ENCODE measurements at places on chromosomes 2 and 18. TPM values are rescaled to one million over a fixed set of nuclear protein-coding genes. Genes with fewer than 3 reads are reported as not detected.

Gene LIMS3
- 6.6 TPM for total RNA-seq

DNA sequence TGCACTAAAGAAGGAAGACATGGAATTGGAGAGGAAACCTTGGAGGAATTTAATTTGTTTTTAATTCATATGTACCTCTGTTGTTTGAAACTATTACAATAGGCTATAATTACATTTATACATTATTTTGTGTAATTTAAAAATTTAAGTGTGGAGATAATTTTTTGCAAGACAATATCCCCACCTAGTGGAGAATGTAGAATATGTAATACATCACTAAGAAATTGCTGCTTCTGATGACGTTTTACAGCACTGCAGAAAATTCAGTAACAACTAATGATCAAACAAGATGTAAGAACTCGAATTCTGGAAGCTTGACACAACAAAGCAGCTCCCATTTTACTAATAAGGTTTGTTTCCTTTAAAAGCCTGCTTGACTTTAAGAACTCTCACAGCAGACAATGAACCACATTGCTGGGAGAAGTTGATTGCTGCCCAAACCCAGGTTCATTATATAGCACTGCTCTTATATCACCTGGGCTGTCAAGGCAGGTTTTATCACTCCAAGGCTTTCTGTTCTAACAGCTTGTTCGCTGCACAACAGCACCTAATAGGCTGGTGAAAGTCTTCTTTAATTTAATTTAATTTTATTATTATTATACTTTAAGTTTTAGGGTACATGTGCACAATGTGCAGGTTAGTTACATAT, 53.4 kb downstream of the THADA start:
- no peak overlapping the region for H3K4me3 ChIP-seq
- no peak for DNase-seq
- H3K4me1 ChIP-seq = no peaks in the 10 kb centered on the region
- no peaks in the 10 kb centered on the region for H3K36me3 ChIP-seq

GRCh38 chr18:470661-471501, 29.6 kb downstream of the COLEC12 start:
- no peaks in the 10 kb centered on the region for H3K36me3 ChIP-seq
- DNase-seq = no peak
- H3K4me3 ChIP-seq = no peak overlapping the region
- H3K27me3 ChIP-seq = no peaks in the 10 kb centered on the region
- peak overlapping the region; percentile 16 for H3K27ac ChIP-seq

- no peak overlapping the region for H3K4me3 ChIP-seq
- H3K36me3 ChIP-seq = no peaks in the 10 kb centered on the region
- no peak overlapping the region for H3K27ac ChIP-seq
- H3K4me1 ChIP-seq = no peaks in the 10 kb centered on the region
- no peak for DNase-seq
- H3K27me3 ChIP-seq = no peaks in the 10 kb centered on the region
These were observed 175.2 kb upstream of the SLC14A2 start for GRCh38 chr18:45439851-45440645.

DNA sequence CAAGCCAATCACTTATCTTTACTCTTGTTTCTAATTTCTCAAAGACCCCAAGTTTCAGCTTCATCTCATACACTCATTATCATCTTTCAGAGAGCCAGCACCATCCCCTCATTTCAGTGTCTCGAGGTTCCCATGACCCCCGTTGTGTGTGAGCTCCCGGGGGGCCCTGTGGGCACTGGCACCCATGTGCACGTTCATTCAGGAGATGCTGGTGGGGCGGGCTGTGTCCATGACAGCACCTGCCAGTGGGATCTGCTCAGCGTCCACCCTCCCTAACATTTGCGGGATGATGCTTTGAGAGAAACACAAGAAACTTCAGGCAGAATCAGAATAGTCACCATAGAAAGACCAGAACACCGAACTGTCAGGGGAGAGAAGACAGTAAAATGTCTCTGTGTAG, 120.5 kb downstream of the MBP start:
- no peaks in the 10 kb centered on the region for H3K4me1 ChIP-seq
- H3K27me3 ChIP-seq = no peaks in the 10 kb centered on the region
- no peak overlapping the region for H3K27ac ChIP-seq
- H3K4me3 ChIP-seq = no peak overlapping the region

Gene ZBTB7C
- total RNA-seq = 5.6 TPM

- H3K36me3 ChIP-seq = no peaks in the 10 kb centered on the region
- peak; percentile 95 for DNase-seq
- no peaks in the 10 kb centered on the region for H3K27me3 ChIP-seq
- H3K4me3 ChIP-seq = peak overlapping the region; percentile 51
- H3K4me1 ChIP-seq = no peaks in the 10 kb centered on the region
These were observed 2.2 kb downstream of the HOXD10 start for GRCh38 chr2:176118601-176119339.

Gene RNF103
- total RNA-seq = 54.0 TPM

- no peaks in the 10 kb centered on the region for H3K4me1 ChIP-seq
- DNase-seq = no peak
- H3K4me3 ChIP-seq = no peak overlapping the region
- no peak overlapping the region for H3K27ac ChIP-seq
- no peaks in the 10 kb centered on the region for H3K27me3 ChIP-seq
These were observed 522.3 kb upstream of the MYT1L start for GRCh38 chr2:2853346-2853745.

- no peak overlapping the region for H3K27ac ChIP-seq
- no peak for DNase-seq
- no peaks in the 10 kb centered on the region for H3K27me3 ChIP-seq
- H3K36me3 ChIP-seq = no peaks in the 10 kb centered on the region
- H3K4me3 ChIP-seq = no peak overlapping the region
These were observed 187.5 kb downstream of the DLGAP1 start for GRCh38 chr18:4267641-4268040.

GRCh38 chr2:157931542-157931941, 55.4 kb upstream of the ACVR1 start:
- H3K27ac ChIP-seq = no peak overlapping the region
- no peaks in the 10 kb centered on the region for H3K27me3 ChIP-seq
- DNase-seq = no peak
- no peaks in the 10 kb centered on the region for H3K36me3 ChIP-seq
- H3K4me1 ChIP-seq = no peaks in the 10 kb centered on the region

DNA sequence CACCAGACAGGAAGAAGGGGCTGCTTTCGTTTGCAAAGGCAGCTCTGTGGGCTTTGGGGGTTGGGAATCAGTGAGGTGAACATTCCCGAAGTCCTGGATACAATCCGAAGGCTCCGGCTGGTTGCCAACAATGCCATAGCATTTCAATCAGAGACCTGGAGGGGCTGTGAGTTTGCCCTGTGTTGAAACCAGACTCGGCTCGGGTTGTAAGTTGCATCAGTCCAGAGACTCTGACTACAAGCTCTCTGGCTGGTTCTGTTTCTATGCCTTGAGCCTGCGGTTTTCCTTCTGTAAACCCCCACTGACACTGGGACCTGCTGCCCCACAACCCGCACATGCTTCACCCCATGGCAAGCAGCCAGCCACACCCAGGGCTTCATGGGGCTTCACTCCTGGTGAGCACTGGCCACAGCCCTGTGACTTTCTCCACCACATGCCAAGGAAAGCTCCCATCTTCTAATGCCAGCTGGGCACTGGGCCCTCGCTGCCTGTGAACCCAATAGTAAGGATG, 85.7 kb upstream of the ODC1 start:
- no peak overlapping the region for H3K27ac ChIP-seq
- H3K4me1 ChIP-seq = no peaks in the 10 kb centered on the region

Gene COL3A1
- 113 TPM for total RNA-seq

GRCh38 chr2:100747551-100747950, 72.4 kb upstream of the NPAS2 start:
- no peaks in the 10 kb centered on the region for H3K36me3 ChIP-seq
- H3K4me1 ChIP-seq = no peaks in the 10 kb centered on the region
- no peaks in the 10 kb centered on the region for H3K27me3 ChIP-seq
- no peak overlapping the region for H3K27ac ChIP-seq
- DNase-seq = no peak
- H3K4me3 ChIP-seq = no peak overlapping the region

Gene PTGR3
- total RNA-seq = 30.8 TPM

GRCh38 chr2:215631696-215632095, 195.8 kb upstream of the FN1 start:
- no peaks in the 10 kb centered on the region for H3K27me3 ChIP-seq
- H3K27ac ChIP-seq = no peak overlapping the region
- no peaks in the 10 kb centered on the region for H3K4me1 ChIP-seq
- no peak overlapping the region for H3K4me3 ChIP-seq
- no peaks in the 10 kb centered on the region for H3K36me3 ChIP-seq

DNA sequence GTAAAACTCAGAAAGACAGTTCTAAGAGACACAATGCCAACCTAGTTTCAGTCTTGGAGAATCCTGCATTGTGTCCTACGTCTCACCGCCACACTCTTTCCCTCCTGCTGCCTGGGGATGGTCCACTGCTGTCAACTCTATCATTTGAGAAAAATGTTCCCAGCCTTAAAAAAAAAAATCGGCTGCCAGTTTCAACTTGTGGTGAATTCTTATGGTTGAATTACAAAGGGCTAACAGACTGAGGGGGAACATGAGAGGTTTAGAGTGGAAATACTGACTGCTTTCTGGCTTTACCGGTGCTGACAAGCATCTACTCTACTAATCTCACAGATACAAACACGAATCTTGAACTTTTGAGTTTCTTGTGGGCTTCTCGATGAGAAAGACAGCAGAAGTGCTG, 74.0 kb downstream of the NAB1 start:
- H3K27me3 ChIP-seq = no peaks in the 10 kb centered on the region
- no peak overlapping the region for H3K27ac ChIP-seq
- H3K4me1 ChIP-seq = no peaks in the 10 kb centered on the region
- no peaks in the 10 kb centered on the region for H3K36me3 ChIP-seq
- DNase-seq = no peak
- no peak overlapping the region for H3K4me3 ChIP-seq

Gene NEU2
- total RNA-seq = not detected

Gene ZAP70
- total RNA-seq = 3.3 TPM

DNA sequence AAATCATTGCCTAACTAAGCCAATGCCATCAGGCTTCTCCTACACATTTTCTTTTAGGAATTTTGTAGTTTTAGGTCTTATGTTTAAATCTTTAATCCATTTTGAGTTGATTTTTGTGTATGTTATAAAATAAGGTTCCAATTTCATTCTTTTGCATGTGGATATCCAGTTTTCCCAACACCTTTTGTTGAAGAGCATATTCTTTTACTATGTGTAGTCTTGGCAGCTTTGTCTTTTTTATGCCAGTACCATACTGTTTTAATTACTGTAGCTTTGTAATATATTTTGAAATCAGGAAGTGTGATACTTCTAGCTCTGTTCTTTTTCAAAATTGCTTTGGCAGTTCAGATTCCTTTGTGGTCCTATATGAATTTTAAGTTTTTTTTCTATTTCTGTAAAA, 11.0 kb downstream of the FASTKD2 start:
- DNase-seq = no peak
- H3K4me1 ChIP-seq = no peaks in the 10 kb centered on the region
- H3K36me3 ChIP-seq = peaks cover 3% of the 10 kb centered on the region
- no peak overlapping the region for H3K4me3 ChIP-seq

DNA sequence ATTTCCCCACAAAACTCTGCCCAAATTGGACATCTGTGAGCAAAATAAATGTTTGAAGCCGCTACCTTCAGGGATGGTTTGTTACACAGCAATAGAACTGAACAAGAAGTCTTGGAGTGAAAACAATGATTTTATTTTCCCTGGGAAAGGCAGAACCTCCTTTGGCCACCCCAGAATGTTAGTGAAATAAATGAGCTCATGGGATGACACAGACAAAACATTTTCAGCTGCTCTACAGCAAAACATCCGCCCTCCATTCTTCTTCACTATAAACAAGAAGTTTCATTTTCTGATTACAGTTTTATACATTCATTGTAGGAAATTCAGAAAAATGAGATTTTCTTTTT, 4.3 kb upstream of the EFHD1 start:
- H3K36me3 ChIP-seq = no peaks in the 10 kb centered on the region
- peak overlapping the region; percentile 69 for H3K27ac ChIP-seq
- H3K4me1 ChIP-seq = no peaks in the 10 kb centered on the region
- DNase-seq = no peak

- H3K36me3 ChIP-seq = no peaks in the 10 kb centered on the region
- H3K4me1 ChIP-seq = no peaks in the 10 kb centered on the region
- H3K27ac ChIP-seq = peak overlapping the region; percentile 86
- no peak overlapping the region for H3K4me3 ChIP-seq
These were observed 280.4 kb downstream of the C1D start for GRCh38 chr2:67782443-67782842.

DNA sequence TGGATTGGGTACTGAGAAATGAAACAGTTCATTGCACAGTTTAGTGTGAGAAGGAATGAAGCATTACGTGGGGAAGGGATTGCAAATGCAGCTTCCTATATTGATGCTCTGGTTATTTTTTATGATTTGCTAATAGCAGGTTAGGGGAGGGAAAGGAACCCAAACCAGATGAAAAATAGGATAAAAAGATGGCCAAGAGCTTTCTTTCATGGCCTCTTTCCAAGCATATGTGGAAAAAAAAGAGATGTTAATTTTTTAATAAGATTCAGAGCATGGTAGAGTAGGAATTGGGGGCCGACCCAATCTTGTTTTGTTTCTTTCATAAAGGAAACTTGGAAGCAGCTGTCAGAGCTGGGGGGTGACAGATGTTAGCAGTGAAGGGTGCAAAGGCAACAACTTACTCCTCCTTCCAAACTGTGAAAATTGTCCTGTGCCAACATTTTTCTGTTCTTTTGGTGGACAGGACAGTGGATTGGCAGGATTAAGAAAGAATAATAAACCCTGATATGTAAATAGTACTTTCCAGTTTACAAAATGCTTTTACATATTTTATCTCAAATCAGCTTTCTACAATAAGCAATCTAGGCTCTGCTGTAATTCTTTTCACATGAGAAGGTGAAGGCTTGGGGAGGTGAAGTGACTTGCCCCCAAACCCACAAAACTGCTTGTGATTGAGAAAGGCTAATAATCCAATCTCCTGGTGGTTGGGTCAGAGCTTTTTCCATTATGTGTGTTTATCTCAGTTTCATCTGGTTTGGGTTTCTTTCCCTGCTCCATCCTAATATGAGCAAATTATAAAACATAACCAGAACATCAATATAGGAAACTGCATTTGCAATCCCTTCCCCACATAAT, 270.1 kb downstream of the ETAA1 start:
- no peak overlapping the region for H3K4me3 ChIP-seq
- H3K36me3 ChIP-seq = no peaks in the 10 kb centered on the region
- no peak for DNase-seq
- peaks cover 3% of the 10 kb centered on the region for H3K4me1 ChIP-seq
- no peak overlapping the region for H3K27ac ChIP-seq

GRCh38 chr2:233082931-233083755, 23.0 kb downstream of the INPP5D start:
- no peak for DNase-seq
- H3K4me3 ChIP-seq = no peak overlapping the region
- H3K27ac ChIP-seq = peak overlapping the region; percentile 67
- no peaks in the 10 kb centered on the region for H3K4me1 ChIP-seq

- no peaks in the 10 kb centered on the region for H3K4me1 ChIP-seq
- H3K27me3 ChIP-seq = no peaks in the 10 kb centered on the region
- DNase-seq = no peak
- no peaks in the 10 kb centered on the region for H3K36me3 ChIP-seq
- H3K27ac ChIP-seq = no peak overlapping the region
These were observed 88.2 kb downstream of the MTCL1 start for GRCh38 chr18:8793445-8794155.

Gene ABCG8
- total RNA-seq = not detected

All from uterus (tissue), 4 donors.